ENCODE measurements at places on chromosomes 5 and 9. TPM values are rescaled to one million over a fixed set of nuclear protein-coding genes. Genes with fewer than 3 reads are reported as not detected.
A peak's percentile ranks its signal among the peaks of the same experiment; 100 is the strongest.

DNA sequence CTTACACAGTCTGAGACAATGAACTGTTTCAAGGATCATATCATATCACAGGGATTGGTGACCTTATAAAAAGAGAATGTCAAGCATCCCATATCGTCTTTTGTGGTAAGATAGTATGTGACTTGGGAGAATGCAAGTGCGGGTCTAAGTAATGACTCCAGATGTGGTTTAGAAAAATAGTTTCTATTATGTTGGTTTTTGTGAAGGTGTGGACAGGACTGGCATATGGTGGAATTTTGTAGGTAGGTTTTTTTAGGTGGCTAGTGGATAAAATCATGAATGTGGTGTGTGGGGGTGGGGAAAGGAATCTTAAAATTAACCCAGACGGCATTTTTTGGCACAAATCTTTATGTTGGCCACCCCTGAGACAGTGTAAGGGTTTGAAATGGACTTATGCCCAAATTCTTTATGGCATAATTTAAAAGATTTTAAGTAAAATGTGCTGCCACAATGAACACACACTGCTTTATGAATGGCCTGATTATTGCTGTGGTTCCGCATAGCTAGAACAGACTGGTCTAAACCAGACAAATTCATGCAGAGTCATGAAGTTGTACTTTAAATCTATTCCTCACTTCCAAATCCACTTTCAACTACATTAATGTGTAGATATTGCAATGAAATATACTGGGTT lies 204.8 kb upstream of the HAPLN1 start:
- no peak for DNase-seq

DNA sequence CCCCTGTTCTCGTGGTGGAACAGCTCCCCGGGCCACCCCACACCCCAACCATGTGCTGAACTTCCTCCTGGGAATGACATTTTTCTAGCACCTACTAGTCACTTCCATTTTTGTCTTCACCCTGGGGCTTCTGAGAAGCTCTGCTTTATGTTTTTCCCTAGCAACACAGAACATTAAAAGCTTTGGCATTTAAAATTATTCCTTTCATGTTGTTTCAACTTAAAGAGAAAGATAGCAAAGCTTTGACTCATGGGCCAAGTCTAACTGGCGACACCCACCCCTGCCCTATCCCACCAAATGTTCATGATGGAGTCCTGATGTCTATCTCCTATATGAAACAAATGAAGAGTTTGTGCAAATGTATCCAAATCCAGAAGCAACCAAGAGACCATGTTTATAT lies 22.4 kb downstream of the BOD1 start:
- DNase-seq: no peak

GRCh38 chr5:98791898-98792580 lies 18.6 kb downstream of the RGMB start:
- DNase-seq: no peak

GRCh38 chr5:17230808-17231525 lies 13.5 kb downstream of the BASP1 start:
- no peak for DNase-seq

GRCh38 chr9:29981013-29981412 lies 2403.4 kb upstream of the ACO1 start:
- DNase-seq: no peak

DNA sequence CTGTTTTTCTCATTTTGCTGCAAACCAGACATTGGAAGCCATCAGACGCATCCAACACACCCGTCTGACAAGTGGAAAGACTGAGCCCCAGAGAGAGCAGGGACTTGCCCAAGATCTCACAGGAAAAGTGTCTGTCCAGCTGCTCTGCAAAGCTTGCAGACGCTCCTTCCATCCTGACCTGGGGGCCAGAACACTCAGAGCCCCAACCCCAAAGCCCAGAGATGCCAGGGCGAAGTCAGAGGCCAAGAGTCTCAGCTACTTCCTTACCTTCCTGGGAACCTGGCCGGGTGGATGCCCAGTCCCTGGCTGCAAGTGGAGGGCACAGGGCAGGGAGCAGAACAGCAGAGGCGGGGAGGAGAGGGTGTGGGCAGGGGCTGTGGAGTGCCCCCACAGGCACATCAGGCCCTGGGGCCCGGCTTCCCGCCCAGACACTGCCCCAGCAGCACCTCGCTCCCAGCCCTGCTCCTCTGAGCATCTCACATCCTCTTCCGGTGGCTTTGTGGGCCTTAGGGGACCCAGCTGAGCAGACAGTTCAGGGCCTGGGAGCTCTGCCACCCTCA lies 9.7 kb upstream of the RALGDS start:
- no peak for DNase-seq

DNA sequence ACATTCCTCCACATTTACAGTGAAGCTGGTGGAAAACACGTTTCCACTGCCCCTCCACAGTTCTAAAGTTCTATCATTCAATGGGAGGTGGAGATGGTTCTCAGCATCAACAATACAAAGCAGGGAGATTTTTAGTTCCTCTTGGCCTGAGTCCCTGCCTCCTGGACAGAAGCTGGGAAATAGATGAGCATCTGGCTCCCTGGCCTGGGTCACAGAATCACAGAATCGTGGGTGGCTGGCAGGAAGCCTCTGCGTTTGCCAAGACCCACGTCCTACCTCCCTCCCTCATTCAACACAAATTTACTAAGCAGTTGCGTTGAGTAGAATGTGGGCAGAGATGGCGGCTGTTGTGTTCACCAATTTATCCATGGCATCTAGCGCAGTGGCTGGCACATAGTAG lies 5.2 kb upstream of the PPARGC1B start:
- no peak for DNase-seq

DNA sequence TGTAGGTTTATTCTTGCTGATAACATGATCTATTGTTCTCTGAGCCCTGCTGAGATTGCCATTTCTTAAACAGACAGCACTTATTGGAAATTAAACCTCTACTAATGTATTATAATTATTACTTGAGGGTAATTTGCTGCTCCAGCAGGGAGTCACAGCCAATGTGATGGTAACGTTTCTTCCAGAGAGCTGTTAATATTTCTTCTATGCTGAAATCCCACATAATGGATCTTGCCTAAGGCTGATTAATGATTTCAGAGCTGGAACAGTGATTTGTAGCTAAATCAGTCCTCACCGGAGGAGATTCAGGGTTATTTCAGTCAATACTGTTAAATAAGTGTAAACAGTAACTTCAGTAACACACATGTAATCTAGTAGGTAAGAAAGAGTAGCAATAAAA lies 170.1 kb downstream of the CDH12 start:
- DNase-seq: no peak

DNA sequence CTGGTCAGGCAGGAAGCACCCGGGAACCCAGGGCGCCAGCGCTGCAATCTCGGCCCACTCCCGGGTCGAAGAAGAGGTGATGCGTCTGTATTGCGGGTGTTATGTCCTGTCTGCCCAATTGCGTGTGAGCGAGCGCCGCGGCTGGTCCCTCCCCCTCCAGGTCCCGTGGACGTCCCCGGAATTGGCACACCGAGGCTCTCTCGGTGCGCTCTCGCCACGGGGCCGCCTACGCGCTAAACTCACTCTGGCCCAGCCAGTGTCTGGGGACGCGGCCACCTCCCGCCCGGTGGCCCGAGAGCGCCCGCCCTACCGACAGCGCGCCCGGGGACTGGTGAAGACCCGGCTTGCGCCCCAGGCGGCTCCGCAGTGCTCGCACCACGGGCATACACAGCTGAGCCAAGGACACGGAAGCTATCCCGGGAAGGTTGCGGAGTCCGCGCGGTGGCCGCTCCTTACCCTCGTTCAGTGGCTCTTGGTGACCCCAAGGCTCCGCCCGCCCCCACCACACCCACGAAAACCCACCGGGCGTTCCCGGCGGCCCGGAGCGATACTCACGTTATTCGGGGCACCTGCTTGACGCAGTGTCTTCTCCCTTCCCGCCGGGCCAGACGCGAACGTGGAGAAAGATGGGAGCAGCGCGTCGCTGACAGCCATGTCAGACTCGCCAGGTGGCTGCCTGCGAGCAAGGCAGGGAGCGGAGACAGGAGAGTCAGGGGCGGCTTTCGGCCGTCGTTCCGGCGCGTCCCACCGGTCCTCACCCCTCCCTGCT lies 1.0 kb downstream of the KLF4 start:
- peak; percentile 91 for DNase-seq

GRCh38 chr9:16172796-16173195 lies 620.0 kb downstream of the CCDC171 start:
- no peak for DNase-seq

DNA sequence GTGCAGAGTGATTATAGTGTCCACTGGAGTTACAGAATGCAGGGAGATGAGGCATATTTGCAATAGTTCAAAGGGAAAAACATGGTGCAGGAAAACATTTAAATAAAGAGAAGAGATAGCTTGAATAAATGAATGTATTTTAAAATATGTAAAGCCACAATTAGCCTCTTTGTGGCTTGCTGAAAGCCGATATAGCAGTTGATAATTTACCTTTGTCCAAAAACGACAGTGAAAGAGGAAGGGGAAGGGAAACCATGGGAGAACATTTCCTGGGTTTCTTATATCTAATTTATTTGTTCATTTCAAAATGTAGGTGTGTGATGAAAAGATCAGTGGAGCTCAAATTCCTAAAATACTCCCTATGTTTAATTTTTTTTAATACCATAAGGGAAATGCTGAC lies 156.1 kb downstream of the DENND1A start:
- DNase-seq: no peak

GRCh38 chr5:139263536-139263935 lies 30.0 kb upstream of the MATR3 start:
- DNase-seq: no peak

- no peak for DNase-seq
Measured at GRCh38 chr9:94706922-94707321, 19.6 kb upstream of the AOPEP start.

GRCh38 chr9:134972140-134972539 lies 54.4 kb upstream of the FCN1 start:
- peak; percentile 40 for DNase-seq

GRCh38 chr5:95730011-95730700 lies 980 bp upstream of the RHOBTB3 start:
- DNase-seq: no peak

- DNase-seq: no peak
Measured at GRCh38 chr5:151700820-151701219, 14.1 kb upstream of the SPARC start.

DNA sequence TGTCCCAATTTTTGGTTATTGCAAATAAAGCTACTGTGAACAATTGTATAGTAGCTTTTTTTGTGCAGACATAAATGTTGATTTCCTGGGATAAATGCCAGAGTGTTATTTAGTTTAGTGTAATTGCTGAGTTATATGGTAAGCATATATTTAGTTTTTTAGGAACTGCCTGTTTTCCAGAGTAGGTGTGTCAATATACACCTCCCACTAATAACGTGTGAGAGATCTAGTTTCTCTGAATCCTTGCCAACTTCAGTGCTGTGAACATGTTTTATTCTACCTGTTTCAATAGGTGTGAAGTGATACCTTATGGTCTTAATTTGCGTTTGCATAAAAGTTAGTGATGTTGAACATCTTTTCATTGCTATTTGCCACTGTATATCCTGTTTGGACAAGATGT lies 9.1 kb upstream of the OR2S2 start:
- no peak for DNase-seq

DNA sequence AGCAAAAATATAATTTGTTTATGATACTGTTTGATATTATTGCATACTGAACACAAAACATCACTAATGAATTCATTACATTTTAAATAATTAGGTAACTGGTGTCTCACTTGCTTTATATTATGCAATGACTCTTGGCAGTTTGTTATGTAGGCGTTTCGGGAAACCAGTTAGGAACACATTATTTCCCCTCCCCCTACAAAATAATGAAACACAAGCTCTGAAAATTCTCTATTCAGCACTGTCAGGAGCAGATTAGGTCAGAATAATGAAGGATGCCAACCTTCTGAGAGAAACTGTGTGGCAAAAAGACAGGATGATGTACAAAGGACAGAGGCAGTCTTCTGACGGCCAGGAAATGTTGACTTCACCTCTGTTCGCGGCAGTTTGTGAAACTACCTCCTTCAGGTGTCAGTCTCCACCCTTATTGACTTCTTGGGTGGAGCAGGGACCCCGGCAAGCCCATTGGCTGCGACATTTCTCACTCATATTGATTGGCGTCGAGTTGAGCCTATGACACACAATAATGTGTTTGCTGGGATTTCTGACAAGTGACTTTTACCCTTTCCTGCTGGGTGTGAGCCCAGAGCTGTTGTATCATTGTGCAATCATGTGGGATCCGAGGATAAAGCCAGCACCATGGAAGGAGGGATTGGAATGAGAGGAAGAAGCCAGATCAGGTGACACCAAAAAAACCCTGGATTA lies 33.9 kb downstream of the SH3PXD2B start:
- peak; percentile 84 for DNase-seq

- no peak for DNase-seq
Measured at GRCh38 chr9:89430995-89431394, 66.9 kb downstream of the SEMA4D start.

- no peak for DNase-seq
Measured at GRCh38 chr9:108559432-108559831, 296.4 kb downstream of the ACTL7B start.

OR1Q1 gene
- not detected for total RNA-seq

GARIN3 gene
- not detected for total RNA-seq

PRRX2 gene
- 1.1 TPM for total RNA-seq

SMIM33 gene
- not detected for total RNA-seq

STPG3 gene
- total RNA-seq: not detected

CDKN2B-AS1 gene
- total RNA-seq: 2.3 TPM

MAN2A1 gene
- 43.6 TPM for total RNA-seq

JAKMIP2 gene
- total RNA-seq: 7.5 TPM

PPP3R2 gene
- not detected for total RNA-seq

NDFIP1 gene
- 68.1 TPM for total RNA-seq

TAF11L7 gene
- not detected for total RNA-seq

ANKDD1B gene
- 3.7 TPM for total RNA-seq
